ENCODE measurements at places on chromosomes 6 and 20. TPM values are rescaled to one million over a fixed set of nuclear protein-coding genes. Genes with fewer than 3 reads are reported as not detected.

- H3K36me3 ChIP-seq = no peaks in the 10 kb centered on the region
- DNase-seq = no peak
- no peak overlapping the region for H3K4me3 ChIP-seq
- no peak overlapping the region for H3K27ac ChIP-seq
Measured at GRCh38 chr20:57383447-57384347, 7.5 kb upstream of the RBM38 start.

DNA sequence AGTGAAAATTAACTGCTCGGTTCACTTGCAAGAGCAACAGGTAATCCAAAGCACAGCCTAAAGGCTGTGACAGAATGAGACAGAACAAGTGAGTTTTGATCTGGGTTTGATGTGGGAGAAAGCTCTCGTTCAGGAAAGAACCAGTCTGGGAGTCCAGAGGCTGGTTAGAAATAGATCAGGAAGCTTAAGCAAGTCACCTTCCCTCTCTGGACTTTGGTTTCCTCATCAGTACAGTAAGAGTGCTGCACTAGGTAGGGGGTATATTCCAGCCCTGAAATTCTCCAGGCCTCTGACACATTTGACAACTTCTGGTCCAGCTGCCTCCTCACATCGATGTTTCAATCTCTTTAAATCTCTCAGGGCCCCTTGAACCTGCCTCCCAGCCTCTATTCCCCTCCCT, 33.7 kb upstream of the MDGA1 start:
- H3K4me1 ChIP-seq = peaks cover 5% of the 10 kb centered on the region
- no peaks in the 10 kb centered on the region for H3K36me3 ChIP-seq
- no peak overlapping the region for H3K27ac ChIP-seq
- peaks cover 3% of the 10 kb centered on the region for H3K27me3 ChIP-seq
- H3K4me3 ChIP-seq = no peak overlapping the region

Gene PBOV1
- not detected for total RNA-seq

DNA sequence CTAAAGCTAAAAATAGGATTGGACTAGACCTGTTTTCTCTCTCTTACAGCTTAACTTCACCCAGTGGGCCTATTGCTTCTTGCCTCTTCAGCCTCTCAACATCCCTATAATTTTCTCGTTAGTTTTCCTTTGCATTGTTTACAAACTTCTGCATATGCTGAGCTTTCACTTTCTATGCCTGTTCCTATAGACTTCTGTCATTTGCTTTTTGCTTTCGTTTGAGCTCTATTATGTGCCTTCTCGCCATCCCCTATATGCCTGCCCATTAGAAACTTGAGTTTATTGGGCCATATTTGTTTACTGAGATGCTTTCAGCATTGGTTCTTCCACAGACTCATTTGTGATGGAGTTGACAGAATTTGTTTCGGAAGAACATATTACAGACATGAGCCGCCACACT, 40.9 kb downstream of the NCOA7 start:
- peaks cover 5% of the 10 kb centered on the region for H3K36me3 ChIP-seq
- no peak overlapping the region for H3K27ac ChIP-seq
- DNase-seq = no peak
- no peak overlapping the region for H3K4me3 ChIP-seq
- H3K27me3 ChIP-seq = no peaks in the 10 kb centered on the region
- peaks cover 56% of the 10 kb centered on the region for H3K4me1 ChIP-seq

Gene GABRR1
- not detected for total RNA-seq

Gene BMP6
- total RNA-seq = not detected

- no peak for DNase-seq
- H3K27me3 ChIP-seq = no peaks in the 10 kb centered on the region
- H3K4me1 ChIP-seq = peaks cover 59% of the 10 kb centered on the region
Measured at GRCh38 chr6:2891768-2892170, 11.3 kb downstream of the SERPINB9 start.

Gene SNAI1
- 0.82 TPM for total RNA-seq

GRCh38 chr6:111957623-111958315, 84.5 kb upstream of the FYN start:
- H3K27me3 ChIP-seq = no peaks in the 10 kb centered on the region
- H3K4me1 ChIP-seq = no peaks in the 10 kb centered on the region
- no peak for DNase-seq
- H3K27ac ChIP-seq = no peak overlapping the region

- no peaks in the 10 kb centered on the region for H3K36me3 ChIP-seq
- H3K4me3 ChIP-seq = no peak overlapping the region
- peaks cover 15% of the 10 kb centered on the region for H3K27me3 ChIP-seq
- no peak overlapping the region for H3K27ac ChIP-seq
Measured at GRCh38 chr20:46416421-46416820, 10.0 kb upstream of the ELMO2 start.

Gene EDN1
- total RNA-seq = 0.47 TPM

Gene LAMA4
- not detected for total RNA-seq

Gene HMGCLL1
- not detected for total RNA-seq

GRCh38 chr6:168090706-168091105, 11.7 kb upstream of the FRMD1 start:
- H3K4me3 ChIP-seq = no peak overlapping the region
- no peak overlapping the region for H3K27ac ChIP-seq
- H3K36me3 ChIP-seq = no peaks in the 10 kb centered on the region
- H3K27me3 ChIP-seq = peaks cover 3% of the 10 kb centered on the region
- H3K4me1 ChIP-seq = no peaks in the 10 kb centered on the region

Gene PDE10A
- not detected for total RNA-seq

DNA sequence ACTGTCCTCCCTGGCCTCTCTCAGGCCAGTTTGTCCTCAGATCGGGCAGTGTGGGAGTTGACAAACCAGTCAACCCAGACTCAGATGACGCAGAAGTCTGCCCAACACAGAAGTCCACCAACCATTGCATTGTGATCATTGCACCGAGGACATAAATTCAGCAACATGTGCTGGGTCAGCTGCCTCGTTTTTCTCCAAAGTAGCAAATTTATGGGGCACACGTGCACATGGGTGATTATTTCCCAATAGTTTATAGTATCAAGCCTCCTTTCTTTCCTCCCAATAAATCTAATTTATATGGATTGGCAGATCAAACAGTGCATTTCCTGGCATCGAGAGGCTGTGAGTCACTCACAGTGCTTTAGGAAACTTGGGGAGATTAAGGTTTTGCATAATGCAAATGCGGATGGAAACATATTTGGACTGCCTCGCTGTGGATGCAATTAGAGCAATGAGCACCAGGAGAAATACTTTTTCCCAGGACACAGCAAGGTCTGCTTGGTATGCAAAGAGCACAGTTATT, 413.7 kb upstream of the SULF2 start:
- peaks cover 5% of the 10 kb centered on the region for H3K27me3 ChIP-seq
- no peaks in the 10 kb centered on the region for H3K36me3 ChIP-seq
- no peaks in the 10 kb centered on the region for H3K4me1 ChIP-seq
- DNase-seq = no peak
- no peak overlapping the region for H3K27ac ChIP-seq

DNA sequence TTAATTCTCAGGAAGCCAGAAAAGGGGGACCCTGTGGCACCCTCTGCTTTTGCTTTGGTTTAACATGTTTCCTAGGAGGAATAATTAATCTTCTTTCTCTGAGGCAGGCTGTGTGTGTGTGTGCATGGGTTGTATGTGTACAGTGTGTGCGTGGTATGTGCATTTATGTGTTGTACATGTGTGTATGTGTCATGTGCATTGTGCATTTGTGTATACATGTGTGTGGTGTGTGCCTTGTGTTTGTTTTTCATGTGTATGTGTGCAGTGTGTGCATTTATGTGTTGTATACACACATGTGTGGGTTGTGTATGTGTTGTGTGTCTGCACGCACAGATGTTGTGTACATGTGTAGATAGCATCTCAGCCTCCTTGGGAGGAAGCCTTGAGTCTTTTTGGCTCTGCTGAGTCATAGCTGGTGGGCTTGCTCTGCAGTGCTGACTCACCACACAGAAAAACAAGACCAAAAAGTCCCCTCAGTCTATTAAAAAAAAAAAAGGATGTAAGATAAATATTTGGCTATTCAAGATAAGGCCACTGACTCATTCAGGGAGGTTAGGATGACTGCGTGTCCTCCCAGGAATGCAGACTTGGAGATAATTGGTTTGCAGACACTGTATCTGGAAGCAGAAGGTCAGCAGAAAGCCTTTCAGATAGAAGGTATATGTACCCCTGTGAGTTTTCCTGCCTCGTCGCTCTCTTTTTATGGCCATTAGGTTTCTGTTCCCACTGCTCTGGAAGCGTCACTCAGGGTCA, 58.6 kb downstream of the SYNJ2 start:
- no peak overlapping the region for H3K27ac ChIP-seq
- H3K4me1 ChIP-seq = peaks cover 23% of the 10 kb centered on the region
- no peaks in the 10 kb centered on the region for H3K27me3 ChIP-seq

DNA sequence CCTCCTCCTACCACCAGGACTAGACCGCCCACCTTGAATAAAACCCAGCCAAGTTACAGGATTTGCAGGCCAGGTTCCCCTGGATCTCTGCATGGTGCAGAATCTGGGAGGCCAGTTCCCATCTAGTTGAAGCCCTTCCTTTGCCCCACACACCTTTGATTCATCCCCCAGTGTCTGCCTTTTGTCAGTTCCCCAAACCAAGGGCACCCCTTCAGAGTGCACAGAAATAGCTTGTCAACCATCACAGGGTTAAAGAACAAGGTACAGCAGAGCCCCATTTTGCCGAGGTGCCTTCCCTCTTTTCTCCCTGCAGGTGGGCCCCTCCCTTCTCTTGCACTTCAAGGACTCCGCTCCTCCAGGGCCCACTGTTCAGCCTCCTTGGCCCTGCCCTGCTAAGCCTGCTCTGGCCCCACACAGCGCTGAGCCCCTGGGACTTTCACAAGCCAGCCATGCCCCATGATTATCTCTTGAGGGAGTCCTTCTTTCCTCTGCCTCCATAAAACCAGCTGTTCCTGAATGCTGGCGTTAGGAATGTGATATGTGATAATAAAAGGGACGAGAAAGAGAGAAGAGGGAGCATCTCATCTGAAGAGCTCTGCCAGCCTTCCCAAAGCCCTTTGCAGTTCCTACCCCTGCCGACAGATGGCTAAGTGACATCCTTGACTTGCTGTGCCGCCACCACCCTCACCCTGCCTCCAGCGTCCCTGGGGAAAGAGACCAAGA, 280.3 kb downstream of the CDC5L start:
- DNase-seq = peak; percentile 5
- no peak overlapping the region for H3K27ac ChIP-seq
- H3K36me3 ChIP-seq = no peaks in the 10 kb centered on the region
- H3K4me1 ChIP-seq = peaks cover 9% of the 10 kb centered on the region
- peaks cover 2% of the 10 kb centered on the region for H3K27me3 ChIP-seq

GRCh38 chr6:104623052-104623690, 236.5 kb downstream of the HACE1 start:
- H3K27ac ChIP-seq = no peak overlapping the region
- H3K4me1 ChIP-seq = peaks cover 5% of the 10 kb centered on the region
- H3K27me3 ChIP-seq = peaks cover 11% of the 10 kb centered on the region

DNA sequence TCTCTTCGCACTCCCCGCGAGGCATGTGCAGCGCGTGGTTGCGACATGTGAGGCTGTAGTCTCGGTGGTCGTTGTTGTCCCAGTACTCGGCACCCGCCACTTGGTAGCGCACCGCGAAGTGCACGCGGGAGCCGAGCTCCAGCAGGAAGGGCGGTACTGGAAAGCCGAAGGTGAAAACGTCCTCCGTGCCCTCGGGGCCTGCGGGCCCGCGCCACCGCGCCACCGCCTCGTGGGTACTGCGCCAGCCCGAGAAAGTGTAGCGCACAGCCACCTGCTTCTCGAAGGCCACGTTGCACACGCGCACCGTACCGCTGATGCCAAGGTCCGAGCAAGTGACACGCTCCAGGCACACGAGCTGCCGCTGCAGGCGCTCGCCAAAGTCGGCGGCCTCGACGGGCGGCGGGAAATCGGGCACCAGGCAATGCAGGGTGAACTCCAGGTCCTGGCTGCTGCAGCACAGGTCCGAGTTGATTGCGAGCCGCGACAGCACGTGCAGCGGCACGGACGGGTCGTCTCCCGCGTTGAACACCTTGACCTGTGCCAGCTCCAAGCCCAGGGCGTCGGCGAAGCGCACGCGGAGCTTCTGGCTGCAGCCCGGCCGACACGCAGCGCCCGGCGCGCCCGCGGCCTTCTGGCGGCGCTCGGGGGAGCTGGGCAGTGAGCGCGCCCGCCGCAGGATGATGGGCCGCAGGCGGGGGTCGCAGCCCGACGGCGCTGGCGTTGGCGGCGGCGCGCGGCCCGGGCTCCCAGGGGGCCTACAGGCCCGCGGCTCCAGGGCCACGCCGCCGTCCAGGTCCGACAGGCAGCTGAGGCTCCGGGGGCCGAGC, 840 bp downstream of the PPP1R3D start:
- peaks cover 18% of the 10 kb centered on the region for H3K36me3 ChIP-seq
- DNase-seq = no peak
- H3K27me3 ChIP-seq = no peaks in the 10 kb centered on the region
- H3K4me3 ChIP-seq = peak overlapping the region; percentile 97

Gene OR2H1
- total RNA-seq = not detected

GRCh38 chr6:39224523-39225182, 4.6 kb downstream of the KCNK5 start:
- peaks cover 28% of the 10 kb centered on the region for H3K4me1 ChIP-seq
- no peaks in the 10 kb centered on the region for H3K36me3 ChIP-seq
- no peak overlapping the region for H3K4me3 ChIP-seq
- H3K27me3 ChIP-seq = no peaks in the 10 kb centered on the region

Gene MDFI
- total RNA-seq = not detected

DNA sequence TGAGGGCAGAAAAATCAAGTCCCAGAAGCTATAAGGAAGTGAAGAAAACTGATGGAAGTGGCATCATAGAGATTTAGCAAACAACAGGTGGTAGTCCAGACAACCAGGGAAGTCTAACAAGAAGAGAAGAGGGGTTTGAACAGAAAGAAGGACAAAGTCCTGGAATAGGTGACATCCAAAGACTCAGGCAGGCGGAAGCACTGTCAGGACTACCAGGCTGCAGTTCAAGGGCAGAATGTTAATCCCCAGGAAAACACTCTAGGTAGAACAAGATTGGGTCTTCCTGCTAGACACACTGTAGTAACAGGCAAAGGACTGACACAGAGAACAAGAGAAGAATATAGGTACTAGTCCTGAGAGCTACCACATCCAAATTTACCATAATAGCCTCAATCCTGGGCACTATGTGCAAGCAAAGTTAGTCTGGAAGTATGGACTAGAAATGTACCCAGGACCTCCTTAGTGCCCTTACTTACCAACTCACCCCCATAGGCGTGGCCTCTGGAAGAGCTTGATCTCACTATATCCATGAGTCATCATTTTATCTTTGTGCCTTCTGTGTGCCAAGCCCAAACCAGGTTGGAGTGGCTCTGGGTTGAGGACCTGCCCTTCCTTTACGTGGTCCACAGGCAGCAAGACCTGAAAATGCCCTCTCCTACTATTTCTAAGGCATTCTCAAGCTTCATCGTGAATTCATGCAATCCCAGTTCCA, 2.2 kb upstream of the EPB41L2 start:
- H3K27me3 ChIP-seq = no peaks in the 10 kb centered on the region
- H3K27ac ChIP-seq = no peak overlapping the region
- H3K4me3 ChIP-seq = no peak overlapping the region
- no peaks in the 10 kb centered on the region for H3K36me3 ChIP-seq
- H3K4me1 ChIP-seq = peaks cover 24% of the 10 kb centered on the region
